ENCODE measurements at places on chromosomes 7 and 10.
A peak's percentile ranks its signal among the peaks of the same experiment; 100 is the strongest.

GRCh38 chr10:126459878-126460481, 71.7 kb upstream of the ADAM12 start:
- no peak for DNase-seq

DNA sequence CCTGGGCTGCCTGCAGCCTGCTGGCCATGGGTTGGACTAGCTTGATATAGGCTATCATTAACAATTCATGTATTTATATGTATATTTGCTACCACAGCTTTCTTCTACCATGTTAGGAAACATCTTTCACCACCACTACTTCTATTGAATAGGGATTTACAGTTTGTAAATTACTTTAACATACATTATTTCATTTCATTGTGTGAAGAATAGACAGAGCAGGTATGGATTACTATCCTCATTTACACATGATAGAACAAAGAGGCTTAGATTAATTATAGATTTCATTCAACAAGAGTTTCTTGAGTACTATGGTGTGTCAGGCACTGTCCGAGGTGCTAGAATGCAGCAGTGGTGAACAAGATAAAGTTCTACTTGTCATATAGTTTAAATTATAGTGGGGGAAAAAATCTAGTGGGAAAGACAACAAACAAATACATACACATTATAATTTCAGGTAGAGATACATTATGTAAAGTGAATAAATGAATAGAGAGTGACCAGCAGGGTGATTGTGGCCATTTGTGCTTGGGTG, 20.6 kb downstream of the VTI1A start:
- DNase-seq = no peak

GRCh38 chr10:56318816-56319215, 42.2 kb downstream of the ZWINT start:
- no peak for DNase-seq

GRCh38 chr7:148746135-148746534, 47.4 kb downstream of the CUL1 start:
- DNase-seq = no peak

GRCh38 chr7:25478925-25479324, 250.6 kb upstream of the NPVF start:
- no peak for DNase-seq

GRCh38 chr7:84820481-84820880, 366.4 kb downstream of the SEMA3D start:
- no peak for DNase-seq

- no peak for DNase-seq
Observed at GRCh38 chr10:79273604-79274003, 73.7 kb upstream of the PPIF start.

DNA sequence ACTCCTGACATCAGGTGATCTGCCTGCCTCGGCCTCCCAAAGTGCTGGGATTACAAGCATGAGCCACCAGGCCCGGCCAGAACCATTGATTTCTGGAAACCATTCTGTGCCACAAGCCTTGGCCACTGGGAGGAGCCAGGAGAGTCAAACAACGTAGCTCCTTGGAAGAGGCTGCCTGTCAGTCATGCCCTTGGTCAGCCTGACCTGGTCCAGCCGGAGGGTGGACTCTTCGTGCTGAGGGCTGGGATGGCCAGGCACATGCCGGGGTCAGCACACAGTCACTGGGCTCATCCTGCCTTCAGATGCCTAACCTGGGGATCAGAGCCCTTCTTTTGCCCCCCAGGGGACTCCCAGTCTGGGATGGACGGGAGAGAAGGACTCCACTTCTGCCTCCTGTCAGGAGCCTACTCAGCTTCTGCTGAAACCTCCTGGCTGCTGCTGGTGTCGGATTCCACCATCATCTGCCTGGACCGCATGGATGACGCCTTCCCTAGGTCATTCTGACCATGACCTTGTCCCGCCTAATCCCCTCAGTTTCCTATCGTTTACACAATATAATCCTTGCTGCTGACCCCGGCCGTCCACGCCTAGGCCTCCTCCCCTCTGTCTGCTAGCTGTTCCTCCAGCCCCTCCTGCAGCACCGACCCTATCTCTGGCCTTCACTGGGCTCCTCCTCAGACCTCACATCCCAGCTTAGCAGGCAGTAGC, 30.4 kb downstream of the TMEM270 start:
- DNase-seq = peak; percentile 70

DNA sequence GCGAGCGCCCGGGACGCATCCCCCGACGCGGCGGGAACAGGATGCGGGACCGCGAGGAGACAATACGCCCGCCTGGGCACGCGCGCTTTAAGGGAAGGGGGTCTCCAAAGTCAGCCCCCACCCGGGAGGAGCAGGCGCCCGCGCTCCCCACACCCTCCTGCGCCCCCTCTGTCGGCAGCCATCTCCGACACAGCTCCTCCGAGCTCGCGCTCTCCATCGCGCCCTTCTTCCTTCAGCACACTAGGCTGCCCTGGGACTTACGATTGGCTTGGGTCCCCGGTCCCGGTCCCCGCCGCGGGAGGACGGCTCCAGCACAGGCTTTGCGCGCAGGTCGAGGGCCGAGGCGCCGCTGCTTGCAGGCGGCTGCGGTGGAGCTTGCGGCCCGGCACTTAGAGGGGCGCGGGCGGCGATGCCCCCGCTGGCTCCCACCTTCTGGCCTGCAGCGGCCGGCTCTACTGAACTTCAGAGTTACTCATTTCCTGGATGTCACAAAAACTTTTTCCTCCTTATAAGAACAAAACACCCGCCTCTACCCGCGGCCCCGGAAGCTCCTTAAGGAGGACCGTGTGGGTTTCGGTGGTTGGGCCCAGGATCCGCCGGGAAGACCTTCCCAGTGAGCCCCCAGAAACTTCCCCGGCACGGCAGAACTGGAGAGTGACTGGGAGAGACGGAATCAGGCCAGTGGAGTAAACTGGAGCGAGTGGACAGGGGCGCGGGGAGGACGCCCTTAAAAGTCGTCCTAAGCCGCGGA, at the start of gene ITPRIP:
Gene ITPRIP, minus strand, starts transcription at position 481 of the 751 bp plus-strand sequence. CDS start 22,414 bp downstream, outside the sequence.
- DNase-seq = peak; percentile 82

DNA sequence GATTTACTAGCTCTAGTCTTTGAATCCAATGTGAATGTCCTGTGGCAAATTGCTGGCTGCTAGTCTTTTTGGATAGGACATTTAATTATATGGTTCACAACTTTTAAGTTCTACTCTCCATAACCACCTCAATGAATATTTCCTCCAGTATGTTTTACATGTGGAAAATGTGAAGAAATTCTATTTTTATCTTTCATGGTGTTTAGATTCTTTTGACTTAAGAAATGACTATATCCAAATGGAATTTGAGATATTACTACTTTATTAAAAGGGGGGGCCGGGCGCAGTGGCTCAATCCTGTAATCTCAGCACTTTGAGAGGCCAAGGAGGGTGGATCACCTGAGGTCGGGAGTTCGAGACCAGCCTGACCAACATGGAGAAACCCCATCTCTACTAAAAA, 202.0 kb downstream of the ARL4A start:
- DNase-seq = no peak

DNA sequence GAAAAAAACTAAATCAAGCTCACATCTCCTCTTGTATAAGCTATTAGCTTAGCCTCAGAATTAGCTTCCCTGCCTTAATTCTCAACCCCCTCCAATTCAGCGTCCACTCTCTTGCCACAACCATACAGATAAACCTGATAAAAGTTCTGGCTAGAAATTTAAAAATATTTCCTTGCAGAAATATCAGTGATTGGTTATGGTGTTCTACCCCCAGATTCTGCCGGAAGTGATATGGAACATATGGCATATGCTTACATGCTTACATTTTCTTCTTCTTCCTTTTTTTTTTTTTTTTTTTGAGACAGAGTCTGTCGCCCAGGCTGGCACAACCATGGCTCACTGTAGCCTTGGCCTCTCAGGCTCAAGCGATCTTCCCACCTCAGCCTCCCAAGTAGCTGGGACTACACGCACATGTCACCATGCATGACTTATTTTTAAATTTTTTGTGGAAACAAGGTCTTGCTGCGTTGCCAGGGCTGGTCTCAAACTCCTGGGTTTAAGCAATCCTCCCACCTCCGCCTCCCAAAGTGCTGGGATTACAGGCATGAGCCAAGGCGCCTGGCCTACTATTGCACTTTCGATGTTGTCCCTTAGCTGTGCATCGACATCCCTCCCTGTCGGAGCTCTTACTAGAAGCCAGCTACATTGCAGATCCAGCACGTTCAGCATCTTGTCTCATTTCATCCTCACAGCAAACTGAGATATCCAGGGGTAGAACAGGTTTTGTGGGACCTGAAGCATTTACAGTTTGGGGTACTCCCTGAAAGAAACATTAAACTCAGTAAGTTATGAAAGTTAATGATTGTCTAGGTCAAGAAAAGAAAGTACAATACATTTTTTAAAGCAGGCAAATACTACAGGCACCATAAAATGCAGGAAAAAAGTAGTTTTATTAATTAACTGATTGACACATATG, 205.6 kb upstream of the TCF7L2 start:
- DNase-seq = no peak

DNA sequence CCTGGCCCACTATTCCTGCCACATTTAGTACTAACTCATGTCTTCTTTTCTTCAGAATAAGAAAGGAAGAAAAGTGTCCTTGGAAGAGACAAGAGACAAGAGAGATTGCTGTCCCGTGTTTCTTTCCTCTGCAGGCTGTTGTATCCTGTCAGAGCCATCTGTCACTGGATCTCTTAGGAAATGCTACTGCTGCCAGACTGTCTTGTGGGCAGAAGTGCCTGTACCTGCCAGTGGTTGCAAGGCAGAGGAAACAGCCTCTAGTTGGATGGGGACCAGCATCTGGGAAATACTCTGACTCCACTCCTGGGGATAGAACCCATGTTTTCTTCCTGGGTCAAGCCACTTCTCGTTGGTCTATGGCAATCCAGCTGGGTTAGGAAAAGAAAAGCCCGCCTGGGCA, 16.7 kb upstream of the MAP3K8 start:
- no peak for DNase-seq

DNA sequence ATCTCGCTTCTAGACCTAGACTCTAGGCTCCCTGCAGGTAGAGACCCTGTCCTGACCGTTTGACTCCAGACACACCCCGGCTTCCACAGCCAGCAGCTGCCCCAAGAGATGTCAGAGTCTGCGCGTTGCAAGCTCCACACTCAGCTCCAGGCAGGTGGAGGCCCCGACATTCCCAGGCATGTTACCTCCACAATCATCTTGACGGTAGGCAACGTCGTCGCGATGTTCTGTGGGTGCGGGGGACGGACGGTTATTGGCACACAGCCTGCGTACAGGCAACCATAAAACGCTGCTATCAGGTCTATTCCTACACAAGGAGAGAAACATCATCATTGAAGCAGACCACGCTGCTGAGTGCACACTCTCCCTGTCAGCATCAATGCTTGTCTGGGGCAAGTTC, 213.2 kb downstream of the ZMYND11 start:
- DNase-seq = peak; percentile 33

DNA sequence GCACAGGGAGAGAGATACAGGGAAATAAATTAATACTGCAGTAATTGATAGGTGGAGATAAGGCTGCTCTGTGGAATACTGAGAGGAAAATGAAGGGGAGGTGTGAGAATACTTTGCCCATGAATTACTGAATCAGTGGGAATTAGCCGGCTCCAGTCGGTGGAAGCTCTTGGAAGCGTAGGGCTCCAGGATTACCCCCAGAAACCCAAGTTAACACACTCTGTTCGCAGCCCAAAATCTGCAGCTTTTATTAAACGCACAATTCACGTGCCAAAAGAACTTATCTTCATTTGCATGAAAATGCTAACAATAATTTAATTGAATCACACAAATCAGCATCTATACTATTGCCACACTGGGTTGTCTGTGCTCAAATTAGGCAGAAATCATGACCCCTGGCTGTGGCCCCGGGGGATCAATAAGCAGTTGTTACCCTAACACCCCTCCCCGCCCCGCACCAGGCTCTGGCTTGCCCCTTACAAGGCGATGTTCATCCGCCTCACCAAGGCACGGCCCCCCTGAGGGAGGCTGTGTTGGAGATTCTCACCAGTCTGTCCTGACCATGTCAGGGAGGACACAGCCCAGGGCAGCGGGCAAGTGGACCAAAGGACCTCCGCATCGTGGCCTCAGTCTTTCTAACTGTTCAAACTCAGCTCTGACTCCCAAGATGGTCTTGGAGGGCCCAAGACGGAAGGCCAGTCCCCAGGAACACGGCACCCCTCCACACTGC, 48.4 kb upstream of the MGMT start:
- no peak for DNase-seq

GRCh38 chr7:27670676-27671075, 8.0 kb upstream of the HIBADH start:
- no peak for DNase-seq

Data from H7 (cell line).